ENCODE measurements at places on chromosomes 1 and 21.

GRCh38 chr1:115196296-115196695 is 107.0 kb upstream of the TSPAN2 start:
- DNase-seq, result no peak

GRCh38 chr1:73978964-73979363 is 219.0 kb downstream of the LRRIQ3 start:
- DNase-seq, result no peak

DNA sequence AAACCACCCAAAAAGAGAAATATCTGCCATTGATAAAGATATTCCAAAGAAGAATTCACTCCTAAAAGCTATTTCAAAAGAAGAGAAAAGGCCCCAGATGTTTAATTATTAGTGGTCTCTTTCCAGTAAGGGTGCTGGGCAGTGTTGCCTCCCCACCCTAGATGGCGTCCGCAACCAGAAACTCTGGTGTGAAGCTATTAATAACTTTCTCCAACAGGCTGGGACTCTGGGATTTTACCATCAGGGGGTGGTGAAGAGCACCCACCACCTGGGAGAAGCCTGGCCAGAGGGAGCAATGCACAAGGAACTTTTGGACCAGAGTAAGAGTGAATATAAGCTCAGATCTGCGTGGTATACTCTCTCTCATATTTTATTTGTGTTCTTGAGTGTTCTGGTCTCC is 115.4 kb upstream of the TIAM1 start:
- DNase-seq, result no peak

DNA sequence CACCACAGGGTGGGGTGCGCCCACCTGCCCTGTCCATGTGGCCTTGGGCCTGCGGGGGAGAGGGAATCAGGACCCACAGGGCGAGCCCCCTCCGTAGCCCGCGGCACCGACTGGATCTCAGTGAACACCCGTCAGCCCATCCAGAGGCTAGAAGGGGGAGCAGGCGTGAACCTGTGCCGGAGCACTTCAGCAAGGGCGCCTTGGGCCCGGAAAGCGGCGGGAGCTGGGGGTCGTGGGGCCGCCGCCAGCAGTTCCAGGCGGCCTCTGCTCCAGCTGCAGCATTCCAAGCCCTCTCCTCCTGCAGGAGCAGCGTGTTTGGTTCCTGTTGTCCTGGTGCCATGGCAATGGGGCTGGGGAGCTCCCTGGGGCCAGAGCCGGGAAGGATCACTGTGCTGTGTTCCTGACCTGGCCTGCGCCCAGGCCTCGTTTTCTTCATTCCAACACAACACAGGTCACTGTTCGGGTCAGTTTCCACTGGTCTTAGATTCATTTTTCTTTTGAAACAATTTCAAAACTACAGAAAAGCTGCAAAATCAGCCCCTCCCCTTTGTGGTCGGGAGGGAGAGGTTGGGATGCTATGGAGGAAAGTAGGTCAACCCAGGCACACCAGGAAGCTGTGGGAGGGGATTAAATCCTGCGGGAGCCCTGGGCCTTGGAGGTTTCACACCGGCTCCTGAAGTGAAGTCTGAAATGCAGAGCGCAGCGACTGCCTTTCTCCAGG is 18.8 kb downstream of the SLX9 start:
- no peak for DNase-seq

DNA sequence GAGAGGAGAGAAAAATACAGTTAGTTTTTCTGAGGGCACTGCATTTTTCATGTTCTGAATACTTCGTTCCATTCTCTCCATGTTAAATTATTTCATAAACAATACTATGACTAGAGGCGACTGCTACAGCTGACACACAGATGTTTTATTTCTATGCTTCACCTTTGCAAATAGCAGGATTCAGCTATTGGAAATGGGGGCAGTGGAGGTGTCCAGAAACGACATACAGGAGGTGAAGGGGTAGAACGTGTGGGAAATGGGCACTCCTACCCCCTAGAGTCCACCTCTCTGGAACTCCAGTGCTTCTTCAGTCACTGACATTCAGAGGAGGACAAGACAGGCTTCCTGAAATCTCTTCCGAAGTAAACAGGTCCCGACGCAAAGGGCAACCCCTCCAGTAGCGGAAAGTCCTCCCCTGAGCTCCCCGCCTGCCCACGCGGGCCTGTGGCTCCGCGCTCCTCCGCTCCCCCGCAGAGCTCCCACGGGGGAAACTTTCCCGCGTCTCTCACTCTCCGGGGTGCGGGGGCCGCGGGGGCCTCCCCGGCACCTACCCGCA is 480 bp downstream of the DPYD start:
- no peak for DNase-seq
